Epithelial cell of esophagus (primary cell): ENCODE measurements at places on chromosomes 13 and 19.
A peak's percentile ranks its signal among the peaks of the same experiment; 100 is the strongest.

DNA sequence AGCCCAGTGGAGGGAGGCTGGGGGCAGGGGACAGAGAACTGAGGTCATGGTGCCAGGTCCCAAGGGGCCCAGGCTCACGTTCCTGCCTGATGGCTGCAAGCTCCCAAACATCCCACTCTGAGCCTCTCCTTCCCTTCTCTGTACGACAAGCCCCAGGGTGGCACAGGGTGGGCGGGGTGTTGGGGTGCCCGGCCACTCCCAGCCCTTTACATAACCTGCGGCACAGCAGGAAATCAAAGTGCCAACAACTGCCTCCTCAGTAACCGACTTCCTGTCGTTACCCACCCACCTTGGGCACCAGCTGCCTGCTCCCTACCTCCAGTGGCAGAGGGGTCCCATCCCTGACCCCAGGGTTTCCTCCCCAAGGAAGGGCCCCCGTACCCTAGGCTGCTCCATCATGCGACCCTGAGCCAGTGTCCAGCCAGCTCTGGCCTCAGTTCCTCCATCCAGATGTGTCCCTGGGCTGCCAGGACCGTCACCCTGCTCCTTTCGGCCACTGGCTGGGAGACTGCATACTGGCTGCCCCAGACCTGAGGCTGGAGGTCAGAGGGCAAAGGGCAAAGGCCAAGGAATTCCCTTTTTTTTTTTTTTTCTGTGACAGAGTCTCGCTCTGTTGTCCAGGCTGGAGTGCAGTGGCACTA, 27.7 kb upstream of the NFIC start:
- DNase-seq, result no peak

DNA sequence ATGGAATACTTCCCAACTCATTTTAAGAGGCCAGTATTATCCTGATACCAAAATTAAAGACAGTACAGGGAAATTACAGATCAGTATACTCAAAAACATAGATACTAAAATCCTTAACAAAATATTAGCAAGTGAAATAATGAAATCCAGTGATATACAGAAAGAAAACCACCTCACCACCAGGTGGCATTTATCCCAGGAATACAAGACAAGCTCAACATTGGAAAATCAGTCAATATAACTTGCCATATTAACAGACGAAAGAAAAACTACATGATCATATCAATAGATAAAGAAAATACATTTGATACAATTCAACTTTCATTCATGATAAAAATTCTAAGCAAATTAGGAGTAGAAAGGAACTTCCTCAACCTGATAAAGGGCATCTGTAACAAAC, 6.7 kb upstream of the GNA15 start:
- DNase-seq, result peak; percentile 70

DNA sequence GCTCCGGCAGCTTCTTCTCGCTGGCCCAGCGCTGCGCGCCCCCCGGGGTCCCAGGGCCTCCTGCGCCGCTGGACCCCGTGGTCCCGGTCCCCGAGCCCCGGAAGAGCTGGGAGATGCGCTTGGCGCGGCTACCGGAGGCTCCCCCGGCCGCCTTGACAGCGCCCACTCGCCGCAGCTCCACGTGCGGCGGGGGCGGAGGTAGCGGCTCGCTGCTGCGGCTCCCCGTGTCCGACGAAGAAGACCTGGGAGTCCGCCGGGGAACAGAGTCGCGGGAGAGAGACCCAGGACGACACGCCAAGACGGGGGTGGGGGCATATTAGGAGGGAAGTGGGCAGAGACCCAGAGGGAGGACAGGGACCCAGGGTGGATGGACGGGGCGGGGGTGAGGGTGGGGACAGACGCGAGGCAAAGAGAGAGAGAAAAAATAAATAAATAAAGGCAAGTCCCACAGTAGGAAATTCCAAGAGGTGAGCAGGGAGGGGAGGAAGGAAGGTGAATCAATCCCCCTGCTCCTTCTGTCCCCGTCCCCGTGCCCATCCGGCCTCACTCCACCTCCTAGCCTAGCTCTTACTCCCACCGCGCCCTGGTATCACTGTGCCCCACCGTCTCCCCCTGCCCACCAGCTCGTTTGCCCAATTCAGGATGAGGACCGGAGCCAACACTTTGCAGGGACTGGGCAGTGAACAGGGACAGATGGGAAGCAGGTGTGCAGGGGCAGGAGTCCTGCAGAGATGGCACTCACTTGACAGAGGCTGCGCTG, 826 bp downstream of the RASIP1 start:
- DNase-seq, result no peak

DNA sequence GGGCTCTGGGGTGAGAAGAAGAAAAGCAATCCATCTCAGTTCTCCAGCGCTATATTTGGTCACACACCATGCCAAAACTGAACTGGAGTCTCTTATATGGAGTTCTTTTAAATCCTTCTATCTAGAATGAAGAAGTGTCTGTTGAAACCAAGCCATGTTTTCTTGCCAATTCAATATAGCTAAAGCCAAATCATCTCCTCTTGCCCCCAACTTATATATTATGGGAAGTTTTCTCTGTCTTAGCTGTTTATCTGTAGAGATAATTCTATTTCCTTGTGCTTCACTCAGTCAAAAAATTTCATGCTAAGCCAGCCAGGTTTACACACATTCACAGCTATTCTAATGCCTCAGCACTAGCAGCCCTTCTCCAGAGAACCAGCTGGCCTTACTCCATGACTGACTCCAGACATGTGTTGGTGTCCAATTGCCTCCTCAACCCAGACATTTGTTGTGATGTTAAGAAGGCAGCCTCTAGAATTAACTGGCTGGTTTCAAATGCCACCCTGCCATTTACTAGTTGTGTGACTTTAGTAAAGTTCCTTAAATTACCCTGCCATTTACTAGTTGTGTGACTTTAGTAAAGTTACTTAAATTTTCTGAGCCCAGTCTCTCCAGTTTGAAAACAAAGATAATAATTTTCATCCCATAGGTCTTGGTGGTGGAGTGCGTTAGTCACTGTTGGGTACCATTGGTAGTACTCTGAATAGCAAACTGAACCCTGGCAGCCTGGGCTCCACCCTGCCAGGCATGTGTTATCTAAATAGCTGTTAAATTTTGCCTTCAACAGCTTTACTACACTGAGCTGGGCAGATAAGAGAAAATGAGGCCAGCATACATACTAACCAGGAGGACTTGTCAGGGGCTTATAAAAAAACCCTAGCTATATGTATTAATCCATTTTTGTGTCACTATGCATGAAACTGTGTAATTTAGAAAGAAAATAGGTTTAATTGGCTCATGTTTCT, 525.1 kb downstream of the LMO7 start:
- DNase-seq, result no peak

GRCh38 chr13:27117158-27117557, 54.5 kb downstream of the USP12 start:
- DNase-seq, result no peak

GRCh38 chr13:45823583-45823982, 28.0 kb downstream of the SIAH3 start:
- DNase-seq, result no peak

- no peak for DNase-seq
These were observed 7.1 kb upstream of the RAB20 start for GRCh38 chr13:110568612-110569011.

DNA sequence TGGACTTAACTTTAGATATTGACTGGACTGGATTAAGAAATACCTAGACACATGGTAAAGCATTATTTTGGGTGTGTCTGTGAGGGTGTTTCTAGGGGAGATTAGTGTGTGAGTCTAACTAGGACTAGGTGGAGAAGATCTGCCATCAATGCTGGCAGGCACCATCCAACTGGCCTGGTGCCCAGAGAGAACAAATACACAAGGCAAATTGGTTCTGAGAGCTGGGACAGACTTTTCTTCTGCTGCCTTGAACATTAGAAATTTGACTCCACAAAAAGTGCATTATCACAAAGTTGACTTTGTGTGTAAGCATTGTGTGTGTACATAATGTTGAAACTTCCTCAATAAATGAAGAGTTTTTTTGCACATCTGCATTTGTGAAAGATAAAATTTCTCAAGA, 522.1 kb downstream of the SUCLA2 start:
- peak; percentile 11 for DNase-seq

DNA sequence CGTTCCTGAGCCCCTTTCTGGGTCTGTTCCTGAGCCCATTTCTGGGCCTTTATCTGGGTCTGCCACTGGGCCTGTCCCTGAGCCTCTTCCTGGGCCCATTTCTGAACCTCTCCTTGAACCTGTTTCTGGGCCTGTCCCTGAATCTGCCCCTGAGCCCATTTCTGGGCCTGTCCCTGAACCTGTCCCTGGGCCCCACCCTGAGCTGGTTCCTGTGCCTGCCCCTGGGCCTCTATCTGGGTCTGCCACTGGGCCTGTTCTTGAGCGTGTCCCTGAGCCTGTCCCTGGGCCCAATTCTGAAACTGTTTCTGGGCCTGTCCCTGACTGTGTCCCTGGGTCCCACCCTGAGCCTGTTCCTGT, 40.4 kb upstream of the GRTP1 start:
- DNase-seq, result no peak

- peak; percentile 60 for DNase-seq
These were observed 482.0 kb downstream of the PCDH20 start for GRCh38 chr13:60933638-60934037.

GRCh38 chr13:49954674-49955455, 18.7 kb upstream of the SPRYD7 start:
- peak; percentile 22 for DNase-seq

DNA sequence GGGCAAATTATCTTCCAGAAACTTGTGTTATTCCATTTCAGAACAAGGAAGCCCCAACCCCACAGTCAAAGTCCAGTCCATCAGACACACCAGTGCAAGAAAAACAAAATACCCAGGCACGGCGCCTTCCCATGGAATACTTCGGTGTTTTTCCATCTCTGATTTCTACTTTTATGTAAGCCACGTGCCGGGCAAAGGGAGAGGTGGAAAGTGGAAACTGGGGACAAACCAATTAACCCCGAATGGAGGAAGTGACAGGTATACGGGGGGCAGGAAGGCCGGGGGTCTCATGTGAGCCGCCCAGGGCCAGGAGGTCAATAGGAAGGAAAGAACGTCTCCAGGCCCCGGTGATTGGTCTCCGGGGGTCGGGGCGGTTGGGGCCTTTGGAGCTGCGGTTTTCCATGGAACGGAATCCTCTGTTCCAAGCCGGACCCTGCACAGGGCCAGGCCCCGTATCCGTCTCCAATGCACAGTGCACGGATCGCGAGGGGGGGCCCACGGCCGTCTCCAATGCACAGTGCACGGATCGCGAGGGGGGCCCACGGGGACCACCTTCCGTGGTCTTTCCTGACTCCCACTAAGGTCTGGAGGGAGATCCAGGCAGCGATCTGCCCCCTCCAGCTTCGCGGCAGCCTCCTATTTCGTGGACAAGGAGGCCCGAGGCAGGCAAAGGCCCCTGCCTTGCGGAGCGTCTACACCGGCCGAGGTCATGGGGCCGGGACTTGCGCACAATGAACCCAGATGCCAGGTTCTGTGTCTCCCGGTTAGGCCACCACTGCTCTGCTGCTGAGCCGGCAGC, 79.7 kb downstream of the GADD45B start:
- DNase-seq, result no peak

- no peak for DNase-seq
These were observed 57.1 kb downstream of the KL start for GRCh38 chr13:33073338-33073737.

DNA sequence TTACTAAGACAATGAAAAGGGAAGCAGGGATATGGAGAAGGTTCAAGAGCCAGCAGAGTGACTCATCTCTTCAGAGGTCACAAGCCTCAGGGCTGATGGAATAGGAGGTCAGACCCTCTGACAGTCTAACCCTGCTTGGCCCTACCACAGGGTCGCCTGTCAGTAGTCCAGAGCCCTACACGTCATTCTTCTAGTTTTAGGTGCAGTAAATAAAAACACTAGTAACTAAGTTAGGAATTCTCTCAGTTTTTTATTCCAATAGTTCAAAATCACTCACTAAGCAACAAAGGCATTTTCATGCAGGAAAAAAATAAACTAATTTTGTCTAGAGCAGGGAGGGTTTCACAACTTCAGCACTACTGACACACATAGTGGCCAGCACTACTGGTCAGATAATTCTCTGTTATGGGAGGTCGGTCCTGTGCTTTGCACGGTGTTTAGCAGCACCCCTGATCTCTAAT, 27.2 kb downstream of the FOXO1 start:
- no peak for DNase-seq

DNA sequence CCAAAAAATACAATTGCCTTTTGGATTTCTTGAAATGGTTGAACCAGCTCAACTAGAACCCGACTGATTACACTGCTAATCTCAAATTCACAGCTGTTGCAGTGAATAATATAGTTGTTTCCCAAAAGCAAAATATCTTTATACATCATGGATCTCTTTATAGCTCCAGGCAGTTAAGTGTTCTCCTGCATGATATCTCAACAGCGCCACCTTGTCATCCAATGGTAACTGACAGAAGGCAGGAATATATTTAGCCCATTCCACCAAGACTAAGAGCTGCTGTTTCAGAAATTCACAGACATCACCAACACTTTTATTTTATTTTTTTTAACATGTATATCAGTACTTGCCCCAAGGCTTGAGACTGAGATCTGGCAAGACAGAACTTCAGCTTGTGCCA, 1141.0 kb upstream of the PRR20A start:
- DNase-seq, result no peak

GRCh38 chr13:79673310-79673992, 192.5 kb downstream of the NDFIP2 start:
- DNase-seq, result no peak

GRCh38 chr19:36041831-36042230, 9.2 kb upstream of the CLIP3 start:
- DNase-seq, result peak; percentile 68

DNA sequence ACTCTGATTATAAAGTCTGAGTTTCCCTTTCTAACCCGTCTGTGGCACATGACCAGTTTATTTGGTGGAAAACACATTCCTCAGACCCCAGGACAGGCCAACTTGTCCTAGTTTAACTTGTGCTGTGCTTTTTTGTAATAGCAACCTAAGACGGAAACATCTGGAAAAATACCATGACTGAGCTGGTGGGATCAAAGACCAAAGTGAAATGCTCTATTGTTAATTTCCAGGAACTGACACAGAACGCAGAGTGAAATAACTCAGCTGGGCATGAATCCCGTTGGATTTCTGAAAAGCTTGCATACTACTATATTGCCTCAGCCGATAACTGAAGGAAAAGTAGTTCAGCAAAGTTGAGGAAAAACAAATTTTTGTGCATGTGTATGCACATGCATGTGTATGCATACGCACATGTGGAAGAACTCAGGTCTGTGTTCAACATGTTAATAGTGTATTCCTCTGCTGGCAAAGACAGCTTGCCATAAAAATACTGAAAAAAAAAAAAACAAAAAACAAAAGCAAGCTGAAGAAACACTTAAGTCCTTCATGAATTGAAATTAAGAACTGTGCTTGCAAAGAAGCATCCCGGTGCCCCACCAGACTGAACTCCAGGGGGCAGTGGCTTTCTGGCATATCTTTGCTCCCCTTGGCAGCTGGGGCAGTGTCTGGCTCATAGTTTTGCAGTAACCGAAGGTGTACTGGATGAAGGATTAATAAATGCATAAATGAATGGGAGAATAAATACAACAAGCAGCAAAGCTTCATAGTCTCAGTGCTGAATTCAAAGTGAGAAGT, 187.8 kb downstream of the LHFPL6 start:
- peak; percentile 64 for DNase-seq

DNA sequence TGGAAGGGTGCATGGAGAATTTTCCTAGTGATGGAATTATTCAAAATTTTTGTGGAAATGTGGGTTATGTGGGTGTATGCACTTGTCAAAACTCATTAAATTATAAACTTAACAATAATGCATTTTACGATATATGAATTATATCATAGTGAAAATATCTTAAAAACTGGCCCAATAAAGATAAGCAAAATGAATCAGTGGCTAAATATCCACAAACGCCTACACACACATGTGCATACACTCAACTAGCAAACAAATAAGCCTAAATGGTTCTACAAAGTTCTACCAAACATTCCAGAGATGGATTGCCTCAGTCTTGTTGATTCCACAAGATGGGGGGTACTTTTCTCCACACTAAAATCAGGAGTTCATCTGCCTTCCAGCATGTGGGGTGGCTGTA, 349.5 kb downstream of the TSHZ3 start:
- no peak for DNase-seq
